HCT116 (cell line): ENCODE measurements at places on chromosomes 12 and 14.
A peak's percentile ranks its signal among the peaks of the same experiment; 100 is the strongest.

- DNase-seq = no peak
These were observed 133.0 kb upstream of the ABCD2 start for GRCh38 chr12:39752482-39753137.

DNA sequence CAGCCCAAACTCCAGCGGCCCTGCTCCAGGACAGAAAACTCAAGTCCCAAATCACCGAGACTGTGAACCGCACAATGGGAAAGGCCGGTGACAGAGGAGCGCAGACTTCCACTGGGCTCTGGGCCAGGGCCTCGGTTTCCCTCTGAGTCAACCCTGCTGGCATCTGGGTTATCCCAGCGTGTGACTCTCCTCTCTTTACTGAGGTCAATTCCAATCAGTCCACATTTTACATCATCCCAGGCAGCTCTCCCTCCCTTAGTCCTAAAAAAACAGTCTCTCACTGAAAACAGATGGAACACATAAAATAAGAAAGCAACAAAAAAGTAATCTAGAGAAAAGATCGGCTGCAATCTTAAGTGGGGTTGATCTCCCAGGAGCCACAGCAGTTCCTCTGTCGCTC is 36.9 kb downstream of the ITPK1 start:
- DNase-seq = no peak

DNA sequence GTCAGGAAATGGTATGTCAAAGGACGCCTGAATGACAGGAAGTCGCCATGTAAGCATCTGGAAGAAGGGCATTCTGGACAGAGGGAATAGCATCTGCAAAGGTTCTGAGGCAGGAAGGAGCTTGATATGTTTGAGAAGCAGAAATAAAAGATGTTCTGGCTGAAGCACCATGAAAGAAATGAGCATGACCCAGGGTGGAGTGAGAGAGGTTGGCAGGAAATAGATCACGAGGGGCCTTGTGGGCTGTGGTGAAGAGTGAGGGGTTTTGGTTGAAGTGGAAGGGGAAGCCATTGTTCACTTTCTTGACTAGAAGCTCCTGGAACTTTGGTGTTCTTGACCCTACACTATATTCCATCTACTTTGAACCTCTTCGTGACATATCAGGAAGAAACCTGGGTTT is 99.4 kb upstream of the PARP11 start:
- DNase-seq = no peak

DNA sequence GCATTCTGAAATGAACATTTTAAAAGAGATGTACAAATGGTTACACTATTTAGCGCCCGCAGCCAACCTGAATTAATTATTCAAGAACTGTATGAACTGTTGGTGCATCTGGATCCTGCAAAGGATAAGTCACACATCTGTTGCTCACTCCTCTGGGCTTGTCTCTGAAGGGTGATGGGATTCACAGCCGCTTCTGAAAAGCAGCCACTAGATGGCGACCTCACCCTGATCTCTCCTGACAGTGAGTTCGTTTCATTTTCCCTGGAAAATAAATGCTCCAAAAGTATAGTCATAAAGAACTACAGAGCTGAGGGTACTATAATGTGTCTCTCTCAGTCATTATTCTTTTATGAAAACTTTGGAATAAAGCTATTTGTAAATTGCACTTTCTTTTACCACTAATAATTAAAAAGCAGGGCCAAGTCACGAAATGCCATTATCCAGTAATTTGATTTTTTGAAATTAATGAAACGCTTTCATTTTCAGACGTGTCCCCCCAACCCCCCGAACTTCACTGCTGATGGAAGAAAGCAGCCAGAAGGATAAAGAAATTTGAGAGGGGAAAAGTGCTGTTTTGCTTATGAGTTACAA is 789.6 kb downstream of the NRXN3 start:
- DNase-seq = peak; percentile 26

DNA sequence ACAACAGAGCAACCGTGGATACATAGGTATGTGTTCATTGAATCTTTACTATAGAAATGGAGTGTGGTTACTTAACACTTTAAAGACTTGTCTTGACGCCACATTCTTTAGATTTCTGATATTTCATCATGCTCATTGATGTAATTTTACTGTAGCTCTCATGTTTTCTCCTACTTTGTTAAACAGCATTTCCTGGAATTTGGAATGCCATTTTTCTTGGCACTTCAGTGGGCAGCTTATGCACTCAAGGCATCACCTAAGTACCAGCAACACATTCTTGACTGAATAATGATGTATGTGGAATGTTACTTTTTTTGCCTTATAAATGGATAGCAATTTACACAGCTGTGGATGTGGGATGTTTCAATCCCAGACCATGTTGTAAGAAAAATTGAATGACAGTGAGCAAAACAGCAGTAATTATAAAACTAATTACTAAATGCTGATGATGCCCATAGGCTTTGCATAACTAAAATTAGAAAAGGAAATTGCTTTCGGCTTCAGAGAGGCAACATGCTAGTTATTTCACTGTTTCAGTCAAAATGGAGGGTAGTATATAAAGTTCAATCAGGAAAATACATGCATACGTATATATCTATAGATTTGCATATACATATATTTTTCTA is 298.5 kb downstream of the NPAS3 start:
- DNase-seq = no peak

- DNase-seq = no peak
These were observed 114.8 kb downstream of the C12orf75 start for GRCh38 chr12:105445249-105445648.

- DNase-seq = no peak
These were observed 81.0 kb downstream of the KTN1 start for GRCh38 chr14:55661029-55661428.

GRCh38 chr14:68952531-68953195 is 26.4 kb downstream of the ACTN1 start:
- DNase-seq = no peak

DNA sequence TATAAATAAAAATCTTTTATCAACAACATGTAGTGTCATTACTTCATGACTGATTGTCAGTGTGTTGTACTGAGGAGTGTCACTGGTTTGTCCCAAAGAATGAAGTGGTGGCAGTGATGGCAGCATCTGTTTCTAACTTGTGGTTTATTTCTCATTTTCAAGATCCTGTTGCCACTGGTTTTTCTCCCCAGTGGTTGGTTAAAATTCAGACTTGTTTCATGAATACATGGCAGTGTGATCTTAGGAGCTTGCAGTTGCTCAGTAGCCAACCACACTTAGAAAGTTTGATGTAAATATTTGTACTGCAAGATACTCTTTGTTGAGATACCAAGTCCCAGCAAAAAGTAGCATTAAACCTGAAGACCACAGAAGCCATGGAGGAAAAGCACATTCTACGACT is 69.8 kb downstream of the PLEKHA5 start:
- no peak for DNase-seq

GRCh38 chr12:14802721-14803010 is 612 bp downstream of the WBP11 start:
- no peak for DNase-seq

DNA sequence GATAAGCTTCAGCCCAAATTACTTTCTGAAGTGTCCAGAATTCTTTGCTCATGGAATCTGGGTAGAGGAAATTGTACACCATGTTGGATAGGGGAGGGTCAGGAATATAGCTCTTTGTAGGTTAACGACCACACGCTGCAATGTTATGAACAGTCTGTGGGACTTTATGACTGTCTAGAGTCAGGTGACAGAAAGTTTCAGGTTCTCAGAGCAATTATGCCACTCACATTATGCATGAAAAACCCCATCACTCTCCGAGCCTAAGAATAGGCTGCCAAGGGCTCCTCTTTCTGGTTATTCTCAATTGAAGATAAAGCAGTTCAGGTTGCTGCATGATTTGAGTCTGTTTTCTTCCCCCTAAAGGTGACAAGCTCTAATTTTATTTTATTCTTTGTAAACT is 430.9 kb downstream of the ATP23 start:
- DNase-seq = no peak

DNA sequence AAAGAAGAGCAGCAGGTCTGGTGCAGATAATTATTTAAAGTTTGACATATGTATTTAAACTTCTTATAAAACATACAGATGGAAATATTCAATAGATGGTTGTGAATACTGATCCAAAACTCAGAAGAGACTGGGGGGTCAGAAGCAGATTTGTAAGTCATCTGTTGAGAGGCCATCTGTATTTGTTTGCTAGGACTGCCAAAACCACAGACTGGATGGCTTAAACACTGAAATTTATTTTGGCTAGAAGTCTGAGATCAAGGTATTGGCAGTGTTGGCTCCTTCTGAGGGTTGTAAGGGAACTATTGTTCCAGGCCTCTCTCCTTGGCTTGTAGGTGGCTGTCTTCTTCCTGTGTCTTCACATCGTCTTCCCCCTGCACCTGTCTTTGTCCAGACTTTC is 153.9 kb downstream of the LRRK2 start:
- DNase-seq = no peak

DNA sequence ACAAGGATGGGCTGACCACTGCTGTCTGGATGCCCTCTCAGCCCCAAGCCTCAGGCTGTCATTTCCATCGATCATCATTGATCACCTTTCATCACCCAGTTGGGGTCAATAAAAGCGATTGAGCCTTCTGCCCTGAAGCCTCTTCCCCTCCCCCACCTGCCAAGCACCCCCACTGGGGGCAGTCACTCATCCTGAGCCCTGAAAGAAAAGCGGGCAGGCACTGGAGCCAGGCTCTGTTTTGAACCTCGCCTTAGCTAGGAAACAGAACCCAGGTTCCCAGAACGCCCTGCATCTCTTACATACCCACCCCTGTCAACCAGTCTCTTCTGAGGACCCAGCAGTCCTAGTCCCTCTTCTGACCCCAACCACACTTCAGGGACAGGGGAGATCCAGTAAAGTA is 5.8 kb downstream of the SMUG1 start:
- no peak for DNase-seq

DNA sequence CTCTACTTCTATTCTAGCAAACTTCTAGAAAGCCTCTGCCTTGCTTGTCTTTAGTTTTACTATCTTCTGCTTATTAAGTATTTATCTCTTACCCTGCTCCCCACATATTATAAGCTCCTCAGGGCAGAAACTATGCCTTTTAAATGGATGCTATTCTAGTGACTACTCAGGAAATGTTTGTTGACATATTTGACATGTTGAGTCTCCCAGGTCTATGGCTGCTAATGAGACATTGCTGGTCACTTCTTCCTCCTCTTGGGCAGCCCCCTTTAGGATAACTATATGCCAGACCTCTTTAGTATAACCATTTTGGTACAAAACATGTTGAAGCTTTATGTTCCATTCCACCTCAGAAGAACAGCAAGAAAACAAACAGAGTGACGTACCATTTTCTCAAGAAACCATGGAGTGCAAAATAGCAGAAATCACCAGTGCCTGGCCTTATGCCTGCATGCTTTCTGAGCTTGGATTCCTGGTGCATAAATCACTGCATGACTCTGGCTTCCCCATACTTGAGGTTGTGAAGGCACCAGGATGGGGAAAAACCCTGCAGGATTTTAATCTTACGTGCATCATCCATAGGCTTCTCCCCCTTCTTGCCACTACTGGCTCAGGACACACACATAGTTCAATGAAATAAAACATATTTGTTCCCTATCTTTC is 202.6 kb downstream of the TMX1 start:
- no peak for DNase-seq

DNA sequence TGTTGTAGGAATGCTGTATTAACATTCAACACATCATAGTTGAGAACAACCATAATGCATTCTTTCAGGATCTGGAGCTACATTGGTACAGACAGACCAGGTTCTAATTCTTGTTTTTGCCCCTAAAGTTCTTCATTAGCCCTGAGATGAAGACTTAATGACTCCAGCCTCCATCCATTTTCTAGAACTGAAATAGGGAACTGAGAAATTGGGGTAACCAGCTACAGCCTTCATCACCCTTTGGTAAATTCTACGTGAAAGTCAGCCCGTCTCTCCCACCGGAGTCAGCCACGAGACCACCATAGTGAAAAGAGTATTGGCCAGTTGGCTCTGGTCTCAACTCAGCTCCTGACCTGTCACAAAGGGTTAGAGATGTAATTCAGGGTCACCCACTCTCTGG is 164.0 kb downstream of the NUAK1 start:
- DNase-seq = no peak

DNA sequence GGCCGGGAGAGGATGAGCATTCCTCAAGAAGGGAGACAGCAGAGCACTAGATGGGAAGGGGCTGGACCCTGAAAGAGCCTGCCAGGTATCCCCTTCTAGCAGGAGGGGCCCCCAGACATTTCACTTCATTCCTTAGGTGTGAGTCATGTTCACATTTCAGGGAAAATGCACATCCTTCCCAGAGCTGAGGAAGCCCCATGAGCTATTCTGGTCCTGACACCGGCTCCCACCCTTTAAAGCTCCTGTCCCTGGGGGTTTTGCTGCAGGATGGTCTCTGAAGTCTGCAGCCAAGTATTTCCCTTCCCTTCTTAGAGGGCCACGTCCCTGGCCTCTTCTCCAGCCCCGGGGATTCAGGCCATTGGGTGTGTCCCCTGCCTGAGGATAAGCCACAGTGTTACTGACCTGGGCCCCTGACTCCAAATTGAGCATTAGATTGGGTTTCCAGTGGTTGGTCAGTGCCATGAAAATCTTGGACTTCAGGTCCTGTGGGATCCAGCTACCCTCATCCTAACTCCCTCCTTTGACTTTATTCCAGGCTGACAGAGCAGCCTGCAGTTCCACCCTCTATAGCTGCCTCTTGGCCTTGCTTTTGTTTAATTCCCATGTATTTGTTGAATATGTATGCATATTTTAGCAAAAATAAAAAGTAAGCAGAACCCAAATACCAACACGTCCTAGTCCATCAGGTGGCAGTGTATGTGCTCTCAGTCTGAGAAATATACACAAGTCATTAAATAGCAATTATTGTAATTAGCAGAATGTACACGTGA is 267.1 kb downstream of the CACNA1C start:
- no peak for DNase-seq

- DNase-seq = no peak
These were observed 141.9 kb downstream of the ANO6 start for GRCh38 chr12:45357539-45358417.

GRCh38 chr12:109455706-109456105 is 21.4 kb downstream of the KCTD10 start:
- DNase-seq = no peak

DNA sequence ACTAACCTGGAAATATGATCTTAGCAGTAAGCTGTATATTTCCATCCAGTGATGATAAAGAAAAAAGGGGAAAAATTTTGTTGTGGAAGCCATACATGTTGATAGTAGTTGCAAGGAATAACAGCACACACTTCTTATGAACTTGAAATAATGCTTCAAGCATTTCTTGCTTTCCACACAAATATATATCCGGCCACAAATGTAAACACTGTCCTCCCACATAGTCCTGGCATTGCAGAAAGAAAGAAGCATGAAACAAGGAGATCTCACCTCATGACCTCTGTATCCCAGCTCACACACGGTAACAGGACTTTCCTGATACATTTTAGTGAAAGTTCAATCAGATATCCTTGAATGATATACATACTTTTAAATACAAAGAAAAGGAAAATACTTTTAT is 56.0 kb downstream of the LLPH start:
- DNase-seq = no peak
